Activated naive CD4-positive, alpha-beta T cell (primary cell): ENCODE measurements at places on chromosomes 3 and 15.

DNA sequence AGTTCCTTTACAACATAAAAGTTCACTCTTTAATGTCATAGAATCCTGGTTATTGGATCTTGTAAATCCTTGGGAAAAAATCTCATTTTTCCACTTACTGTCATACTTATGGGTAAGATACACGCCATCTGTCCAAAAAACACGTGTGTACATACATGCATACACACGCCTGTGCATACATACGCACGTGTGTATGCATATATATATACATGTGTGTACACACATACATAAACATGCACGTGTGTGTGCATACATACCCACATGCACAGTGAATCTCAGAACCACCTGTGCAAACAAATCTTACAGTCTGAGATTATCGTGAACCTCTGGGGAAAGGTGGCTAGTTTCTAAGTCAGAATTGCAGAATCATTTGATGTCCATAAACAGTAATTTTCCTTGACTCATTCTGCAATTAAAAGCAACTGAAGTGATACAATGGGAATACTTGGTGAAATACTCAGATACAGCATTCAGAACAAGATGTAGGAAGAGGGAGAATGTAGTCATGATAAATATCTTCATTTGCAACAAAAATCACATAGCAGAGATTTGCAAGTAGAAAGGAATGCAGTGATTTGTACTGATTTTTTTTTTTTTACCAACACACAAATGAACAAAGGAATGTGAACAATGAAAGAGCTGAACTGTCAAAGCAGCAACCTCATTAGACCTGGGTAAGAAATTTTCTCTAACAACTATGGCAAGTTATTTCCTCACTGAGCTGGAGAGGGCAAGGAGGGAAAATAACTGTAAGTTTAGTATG, 160.6 kb upstream of the POU1F1 start:
- DNase-seq = no peak

- no peak for DNase-seq
Measured at GRCh38 chr3:10389995-10390394, 69.1 kb upstream of the SEC13 start.

GRCh38 chr15:82108489-82109078, 62.8 kb upstream of the MEX3B start:
- DNase-seq = peak; percentile 21

GRCh38 chr3:174815750-174816149, 43.4 kb upstream of the NAALADL2 start:
- DNase-seq = no peak

DNA sequence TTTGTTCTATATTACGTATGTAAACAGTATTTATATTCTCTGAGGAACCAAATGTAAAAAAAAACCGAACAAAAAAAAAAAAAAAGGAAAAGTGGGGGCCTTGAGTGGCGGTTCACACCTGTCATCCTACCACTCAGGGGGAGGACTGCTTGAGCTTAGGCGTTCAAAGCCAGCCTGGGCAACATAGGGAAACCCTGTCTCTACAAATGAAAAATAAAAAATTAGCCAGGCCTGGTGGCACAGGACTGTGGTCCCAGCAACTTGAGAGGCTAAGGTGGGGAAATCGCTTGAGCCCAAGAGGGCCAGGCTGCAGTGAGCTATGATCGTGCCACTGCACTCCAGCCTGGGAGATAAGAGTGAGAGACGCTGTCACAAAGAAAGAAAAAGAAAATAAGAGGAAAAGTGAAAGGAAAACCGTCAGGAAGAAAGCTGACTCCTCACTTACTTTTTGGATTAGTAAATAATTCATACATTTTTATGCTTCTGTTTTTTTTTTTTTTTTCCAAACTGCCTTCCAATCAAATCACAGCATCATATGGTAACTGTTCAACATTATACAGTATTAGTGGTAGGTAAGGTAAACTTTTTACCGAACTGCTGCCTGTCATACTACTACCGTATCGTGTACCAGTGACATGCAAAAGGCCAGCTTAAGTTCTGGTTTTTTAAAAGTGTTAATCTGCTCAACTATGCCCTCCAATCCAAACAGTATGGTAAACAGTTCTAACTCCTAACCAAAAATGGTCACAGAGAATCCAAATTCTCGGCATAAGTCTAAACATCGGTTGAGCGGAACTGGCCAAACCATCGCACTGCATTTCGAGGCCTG, 1.2 kb downstream of the PHC3 start:
- DNase-seq = no peak

DNA sequence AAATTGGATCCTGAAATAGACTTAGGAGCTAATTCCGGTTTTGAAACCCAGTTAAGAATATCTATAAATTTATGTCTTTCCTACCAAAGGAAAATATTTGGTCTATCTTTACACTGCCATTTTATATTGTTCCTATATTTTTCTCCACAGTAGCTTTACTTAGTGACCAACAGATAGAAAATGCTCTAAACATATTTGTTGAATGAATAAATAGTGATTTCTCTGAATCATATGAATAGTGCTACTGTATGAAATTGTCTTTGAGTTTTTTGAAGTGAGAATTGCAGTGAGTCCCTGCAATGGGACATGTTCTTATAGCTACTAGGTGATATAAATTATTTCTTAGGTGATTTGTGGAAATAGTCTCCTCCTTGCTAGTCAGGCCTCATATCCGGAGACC, 18.5 kb upstream of the EID1 start:
- no peak for DNase-seq

GRCh38 chr3:42033741-42034140, 57.4 kb upstream of the TRAK1 start:
- DNase-seq = no peak
